Ureter (tissue), 1 donor: ENCODE measurements at places on chromosomes 13 and 19. TPM values are rescaled to one million over a fixed set of nuclear protein-coding genes. Genes with fewer than 3 reads are reported as not detected.

The GIPR gene
- total RNA-seq = 2.8 TPM

The MTUS2 gene
- 5.1 TPM for total RNA-seq

GRCh38 chr19:47589824-47590223 is 16.9 kb upstream of the ZNF541 start:
- no peak for DNase-seq

GRCh38 chr13:34250151-34250670 is 432.3 kb downstream of the RFC3 start:
- no peak for DNase-seq

The NOTCH3 gene
- 125 TPM for total RNA-seq

The HPN gene
- total RNA-seq = 0.73 TPM

DNA sequence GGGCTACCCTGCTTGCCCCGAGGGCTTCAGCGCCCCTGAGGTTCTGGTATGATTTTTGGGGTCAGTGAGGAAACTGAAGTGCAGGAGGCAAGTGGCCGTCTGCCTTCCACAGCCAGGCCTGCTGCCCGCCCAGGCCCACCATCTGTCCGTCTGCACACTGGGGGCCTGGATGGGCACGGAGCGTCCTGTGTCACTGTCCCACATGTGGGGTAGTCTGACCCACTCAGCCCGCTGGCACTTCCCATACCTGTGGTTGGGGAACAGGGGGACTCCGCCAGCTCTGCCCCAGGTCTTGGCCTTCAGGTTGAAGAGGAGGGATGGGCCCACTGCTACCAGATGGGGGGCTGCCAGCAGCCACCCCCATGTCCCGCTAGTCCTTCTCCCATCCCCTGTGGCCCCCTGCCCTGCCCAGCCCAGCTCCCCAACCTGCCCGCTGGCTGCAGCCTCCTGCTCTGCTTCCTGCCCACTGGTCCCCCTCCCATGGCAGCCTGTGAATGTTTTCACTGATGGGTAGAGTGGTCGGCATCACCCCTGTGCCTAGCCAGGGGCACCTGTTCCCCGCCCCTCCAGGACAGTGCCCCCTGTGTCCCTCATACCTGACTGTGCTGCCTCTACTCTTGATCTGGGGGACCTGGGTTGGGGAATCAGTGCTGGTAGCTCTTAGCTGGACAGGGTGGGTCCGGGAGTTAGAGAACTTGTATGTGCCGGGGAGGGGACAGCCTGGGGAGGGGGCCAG is 9.5 kb downstream of the PIAS4 start:
- no peak for DNase-seq

The IL12RB1 gene
- total RNA-seq = 1.6 TPM

The KLF1 gene
- not detected for total RNA-seq

- DNase-seq = no peak
Observed at GRCh38 chr13:35460061-35460460, 16.4 kb downstream of the MAB21L1 start.

The ALOX5AP gene
- 10.7 TPM for total RNA-seq

DNA sequence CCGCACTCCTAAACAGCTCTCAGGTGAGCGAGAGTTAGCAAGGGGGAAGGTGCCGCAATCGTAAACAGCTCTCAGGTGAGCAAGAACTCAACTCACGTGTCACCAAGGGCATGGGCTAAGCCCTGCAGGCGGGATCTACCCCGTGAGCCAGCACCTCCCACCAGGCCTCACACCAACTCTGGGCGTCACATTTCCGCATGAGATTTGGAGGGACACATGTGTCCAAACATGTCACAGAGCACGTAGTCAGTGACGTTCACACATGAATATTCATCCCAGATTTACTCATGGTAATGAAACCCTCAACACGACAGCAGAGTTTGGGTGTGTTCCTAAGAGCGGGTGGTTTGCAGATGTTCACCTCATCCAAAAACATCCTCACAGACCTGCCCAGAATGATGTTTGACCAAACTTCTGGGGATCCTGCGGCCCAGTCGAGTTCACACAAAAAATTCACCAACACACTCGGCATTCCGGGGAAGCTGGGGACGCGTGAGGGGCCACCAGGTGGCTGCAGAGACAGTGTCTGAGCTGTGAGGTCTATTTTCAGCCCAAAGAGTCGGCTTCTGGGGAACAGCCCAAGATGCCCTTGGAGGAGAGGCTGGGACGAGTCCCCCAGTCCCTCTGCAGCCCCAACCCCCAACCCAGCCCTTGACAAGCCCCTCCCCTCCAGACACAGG is 19.6 kb downstream of the C2CD4C start:
- no peak for DNase-seq

GRCh38 chr13:50244355-50244712 is 229.1 kb downstream of the KCNRG start:
- DNase-seq = no peak

DNA sequence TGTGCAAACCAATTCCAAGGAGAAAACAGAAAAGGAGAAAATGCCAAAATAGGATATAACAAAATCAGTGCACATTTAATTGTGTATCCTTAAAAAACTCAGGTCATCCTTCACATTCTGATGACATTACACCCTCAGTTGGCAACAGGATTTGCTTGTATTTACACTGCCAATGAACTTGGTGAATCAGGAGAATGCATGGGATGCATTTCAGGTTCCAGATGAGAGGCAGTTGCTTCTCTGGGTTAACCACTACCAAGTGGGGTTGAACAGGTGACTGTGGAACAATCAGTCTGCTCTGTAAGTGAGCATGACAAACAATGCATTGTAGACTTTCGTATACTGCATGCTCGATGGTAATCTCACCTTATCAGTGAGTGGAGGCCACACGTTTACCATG is 79.1 kb downstream of the STARD13 start:
- no peak for DNase-seq
